Brain pericyte (primary cell): ENCODE measurements at places on chromosomes 6 and 20.

GRCh38 chr6:18675881-18676280 lies 288.7 kb downstream of the RNF144B start:
- no peak for DNase-seq

GRCh38 chr20:38804682-38805501 lies 605 bp upstream of the PPP1R16B start:
- DNase-seq: no peak

DNA sequence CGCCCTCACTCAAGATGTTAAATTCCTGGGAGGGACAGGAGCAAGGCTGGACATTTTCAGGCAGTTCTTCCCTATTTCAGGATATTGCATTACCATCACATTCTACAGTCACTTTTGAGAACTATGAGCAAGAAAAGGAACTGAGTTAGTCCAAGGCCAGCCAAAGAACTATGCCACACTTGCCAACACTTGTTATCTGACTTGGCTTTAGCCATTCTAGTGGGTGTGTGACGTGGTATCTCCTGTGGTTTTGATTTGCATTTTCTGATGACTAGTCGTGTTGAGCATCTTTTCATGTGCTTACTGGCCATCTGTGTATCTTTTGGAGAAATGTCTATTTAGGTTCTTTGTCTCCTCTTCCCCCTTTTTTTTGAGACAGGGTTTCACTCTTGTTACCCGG lies 12.0 kb downstream of the XRN2 start:
- DNase-seq: no peak

- no peak for DNase-seq
Measured at GRCh38 chr20:47405775-47406325, 49.4 kb upstream of the ZMYND8 start.

DNA sequence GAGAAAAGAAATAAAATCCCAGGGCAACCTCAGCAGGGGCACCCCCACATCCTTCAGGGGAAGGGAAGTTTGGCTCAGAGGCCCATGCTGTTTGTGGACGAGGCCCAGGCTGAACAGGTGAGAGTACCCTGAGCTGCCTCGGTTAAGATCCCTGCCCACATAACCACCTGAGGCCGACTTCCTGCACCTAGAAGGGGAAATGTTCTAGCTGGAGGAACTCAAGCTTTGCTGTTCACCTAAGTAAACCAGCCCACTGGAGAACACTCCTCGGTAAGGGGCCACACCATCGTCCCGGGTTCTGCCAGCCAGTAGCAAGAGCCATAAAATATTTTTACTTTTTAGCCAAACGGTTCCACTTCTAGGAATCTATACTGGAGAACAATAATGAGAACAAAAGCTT lies 88.2 kb downstream of the SLC23A2 start:
- no peak for DNase-seq

DNA sequence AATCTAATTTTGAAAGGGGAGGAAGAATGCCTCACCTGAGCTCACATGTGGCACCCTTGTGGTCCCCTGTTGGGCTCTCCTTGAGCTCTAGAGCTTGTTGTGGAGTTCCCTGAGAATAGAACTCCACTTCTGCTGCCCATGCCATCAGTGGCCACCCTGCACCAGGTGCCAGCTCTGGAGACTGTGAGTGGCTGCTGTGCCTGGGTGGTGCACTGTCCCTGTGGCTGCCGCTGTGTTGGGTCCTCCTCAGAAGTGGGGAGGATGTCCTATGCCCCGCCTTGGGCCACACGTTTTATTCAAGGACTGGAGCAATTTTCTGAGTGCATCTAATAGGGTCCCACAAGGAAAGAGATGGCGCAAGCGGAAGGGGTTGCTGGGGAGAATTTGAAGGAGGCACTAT lies 67.9 kb upstream of the MAP3K7 start:
- DNase-seq: no peak

DNA sequence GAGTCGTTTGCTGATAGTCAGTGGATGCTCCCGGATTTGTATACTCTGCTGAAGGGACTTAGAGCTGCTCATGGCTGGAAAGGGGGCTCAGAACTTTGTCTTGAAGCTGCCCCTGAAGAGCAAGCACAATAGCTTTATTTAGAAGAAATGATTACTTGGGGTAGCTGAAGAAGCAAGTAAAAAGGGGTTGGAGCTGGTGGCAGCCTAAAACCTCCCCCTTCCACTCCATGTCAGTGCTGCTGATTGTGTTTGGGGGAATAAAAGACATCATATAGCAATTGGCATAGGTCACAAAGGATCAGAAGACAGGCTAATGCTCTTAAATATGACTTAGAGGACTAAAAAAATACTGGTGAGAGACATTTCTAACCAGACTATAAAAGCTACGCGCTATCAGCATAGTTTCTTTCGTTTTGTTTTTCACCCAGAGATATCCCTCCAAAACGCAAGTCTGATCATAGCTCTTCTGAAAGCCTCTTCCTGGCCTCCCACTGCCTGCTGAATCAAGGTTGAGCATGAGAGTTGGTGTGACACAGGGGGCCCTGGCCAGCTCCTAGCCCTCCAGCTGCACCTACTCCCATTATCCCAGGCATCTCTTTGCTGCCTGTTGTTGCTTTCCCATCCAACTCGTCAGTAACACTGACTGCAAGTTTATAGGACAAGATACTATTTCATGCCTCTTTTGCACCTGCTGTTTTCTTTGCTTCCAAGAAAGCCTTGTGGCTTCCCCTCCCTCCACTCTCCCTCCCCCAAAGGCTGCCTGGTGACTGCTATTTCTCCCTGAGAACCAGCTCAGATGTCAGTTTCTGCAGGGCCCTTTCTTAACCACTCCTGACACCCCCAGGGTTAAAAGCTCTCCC lies 33.9 kb upstream of the SGK1 start:
- no peak for DNase-seq

DNA sequence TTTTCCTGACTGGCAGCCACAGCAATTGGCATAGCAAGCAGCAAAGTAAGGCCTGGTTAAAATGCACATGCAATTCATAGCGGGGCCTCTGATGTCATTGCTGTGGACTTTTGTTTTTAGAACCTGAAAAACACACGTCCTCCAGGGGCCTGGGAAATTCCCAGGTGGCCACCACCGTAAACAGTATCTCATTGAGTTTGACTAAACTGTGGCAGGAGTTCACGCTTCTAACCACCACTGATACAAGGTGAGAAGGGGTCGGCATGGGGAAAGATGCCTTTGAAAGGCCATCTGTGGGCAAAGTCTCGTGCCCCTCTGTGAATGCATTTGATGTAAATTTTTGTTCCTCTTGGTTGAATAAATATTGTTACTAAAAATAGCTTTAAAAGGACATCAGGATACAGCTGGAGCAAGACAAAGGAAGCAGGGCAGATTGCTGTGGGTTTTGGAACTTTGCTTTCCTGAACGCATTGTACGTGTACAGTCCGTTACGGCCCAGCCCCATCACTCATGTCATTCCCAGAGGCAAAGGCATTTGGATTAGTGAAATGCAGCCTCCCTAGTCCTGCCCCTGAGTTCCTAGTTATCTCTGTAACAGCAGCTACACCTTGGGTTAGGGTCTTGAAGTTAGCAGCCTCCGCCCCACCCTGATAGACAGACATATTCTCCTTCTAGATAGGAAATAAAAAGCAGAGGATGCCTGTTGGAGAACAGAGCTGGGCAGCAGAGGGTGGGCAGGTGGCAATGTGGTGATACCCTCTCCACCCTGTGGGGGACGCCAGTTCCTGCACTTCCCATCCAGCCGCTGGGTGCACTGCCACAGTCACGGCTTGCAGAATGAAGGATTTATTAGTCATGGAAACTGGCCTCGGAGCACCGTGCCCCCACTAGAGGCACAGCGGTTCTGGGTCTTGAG lies 80.3 kb downstream of the ZDHHC14 start:
- peak; percentile 25 for DNase-seq

DNA sequence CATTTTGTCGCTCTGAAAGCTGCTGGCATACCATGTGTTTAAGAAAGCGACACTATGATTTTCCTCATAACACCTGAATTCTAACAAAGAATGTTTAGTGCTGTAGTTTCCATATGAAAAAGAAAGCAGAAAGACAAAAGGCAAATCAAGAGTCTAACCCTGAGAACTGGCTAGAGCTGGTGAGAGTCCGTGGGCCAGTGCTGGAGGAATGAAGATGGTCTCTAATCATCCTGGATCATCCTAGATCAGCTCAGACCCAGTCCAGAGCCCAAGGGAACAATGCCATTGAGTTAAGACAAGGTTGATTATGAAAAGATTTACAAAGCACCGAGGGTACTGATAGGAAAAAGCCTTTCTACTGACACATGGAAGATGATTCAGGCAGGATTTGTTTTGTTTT lies 73.0 kb upstream of the MYLIP start:
- DNase-seq: no peak

DNA sequence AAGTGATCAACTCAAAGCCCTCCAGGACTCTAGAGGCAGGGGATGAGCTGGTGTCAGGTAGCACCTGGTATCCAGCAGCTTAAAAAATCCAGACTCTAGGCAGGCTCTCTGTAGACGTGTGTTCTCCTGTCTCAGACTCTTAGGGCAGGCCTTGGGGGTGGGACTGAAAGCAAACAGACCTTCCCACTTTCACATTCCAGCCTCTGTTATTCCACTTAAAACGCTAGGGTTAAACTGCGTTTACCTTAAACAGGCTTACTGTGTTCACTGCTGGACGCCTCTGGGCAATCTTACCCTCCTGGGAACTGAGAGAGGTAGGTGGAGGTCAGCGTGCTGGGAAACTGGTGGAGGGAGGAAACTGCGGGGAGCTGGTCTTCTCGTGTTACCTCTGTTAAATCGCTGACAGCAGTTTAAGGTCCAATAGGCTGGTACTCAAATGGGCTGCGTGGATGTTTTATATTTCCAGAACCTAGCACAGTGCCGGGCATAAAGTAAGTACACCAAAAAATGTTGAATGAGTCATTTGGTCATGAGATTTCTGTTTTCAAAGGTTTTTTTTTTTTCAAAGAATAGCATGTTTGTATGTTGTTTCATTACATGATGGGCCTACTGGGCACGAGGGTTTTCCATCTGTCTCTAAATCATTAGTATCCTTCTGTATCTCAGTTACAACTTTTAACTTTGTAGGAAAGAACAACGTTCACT lies at the start of gene GCNT2:
GCNT2 (plus strand) TSS at position 248 of the 705 bp plus-strand sequence. CDS start 7,561 bp downstream, outside the sequence.
- DNase-seq: peak; percentile 63

DNA sequence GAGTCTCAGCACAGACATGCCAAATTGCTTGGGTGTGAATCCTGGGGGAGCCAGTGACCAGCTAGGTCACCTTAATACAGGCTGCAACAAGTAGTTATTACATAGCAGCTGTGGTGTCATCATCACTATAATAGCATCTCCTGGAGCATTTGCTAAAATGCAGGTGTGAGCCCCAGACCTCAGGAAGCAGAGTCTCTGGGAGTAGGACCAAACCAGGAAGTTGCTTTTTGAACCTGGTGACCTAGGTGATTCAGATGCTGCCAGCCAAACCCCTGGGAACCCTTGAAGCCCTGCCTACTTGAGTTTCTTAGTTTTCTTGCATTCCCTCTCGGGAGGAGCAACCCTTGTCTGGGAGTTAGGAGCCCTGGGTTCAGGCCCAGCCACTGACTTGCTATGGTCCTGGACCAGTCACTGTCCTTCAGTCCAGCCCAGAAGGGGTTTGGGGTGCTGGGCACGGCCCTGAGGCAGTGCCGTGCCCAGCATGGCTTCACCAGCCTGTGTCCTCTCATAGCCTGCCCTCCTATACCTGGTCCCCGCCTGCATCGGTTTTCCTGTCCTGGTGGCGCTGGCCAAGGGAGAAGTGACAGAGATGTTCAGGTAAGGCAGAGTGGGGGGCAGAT lies 39.3 kb upstream of the ID1 start:
- no peak for DNase-seq

GRCh38 chr6:105402090-105402938 lies 568 bp downstream of the PREP start:
- DNase-seq: no peak

GRCh38 chr20:40945754-40946450 lies 82.7 kb upstream of the TOP1 start:
- DNase-seq: peak; percentile 37

GRCh38 chr20:62952968-62953838 lies 694 bp downstream of the SLC17A9 start:
- DNase-seq: no peak
